Suprapubic skin (tissue), 4 donors: ENCODE measurements at places on chromosomes 4 and X. TPM values are rescaled to one million over a fixed set of nuclear protein-coding genes. Genes with fewer than 3 reads are reported as not detected.

GRCh38 chrX:1451661-1452515, 821 bp downstream of the ASMTL start:
- peak overlapping the region; percentile 81 for H3K4me3 ChIP-seq
- H3K4me1 ChIP-seq = peaks cover 26% of the 10 kb centered on the region
- peak overlapping the region; percentile 70 for H3K27ac ChIP-seq

DNA sequence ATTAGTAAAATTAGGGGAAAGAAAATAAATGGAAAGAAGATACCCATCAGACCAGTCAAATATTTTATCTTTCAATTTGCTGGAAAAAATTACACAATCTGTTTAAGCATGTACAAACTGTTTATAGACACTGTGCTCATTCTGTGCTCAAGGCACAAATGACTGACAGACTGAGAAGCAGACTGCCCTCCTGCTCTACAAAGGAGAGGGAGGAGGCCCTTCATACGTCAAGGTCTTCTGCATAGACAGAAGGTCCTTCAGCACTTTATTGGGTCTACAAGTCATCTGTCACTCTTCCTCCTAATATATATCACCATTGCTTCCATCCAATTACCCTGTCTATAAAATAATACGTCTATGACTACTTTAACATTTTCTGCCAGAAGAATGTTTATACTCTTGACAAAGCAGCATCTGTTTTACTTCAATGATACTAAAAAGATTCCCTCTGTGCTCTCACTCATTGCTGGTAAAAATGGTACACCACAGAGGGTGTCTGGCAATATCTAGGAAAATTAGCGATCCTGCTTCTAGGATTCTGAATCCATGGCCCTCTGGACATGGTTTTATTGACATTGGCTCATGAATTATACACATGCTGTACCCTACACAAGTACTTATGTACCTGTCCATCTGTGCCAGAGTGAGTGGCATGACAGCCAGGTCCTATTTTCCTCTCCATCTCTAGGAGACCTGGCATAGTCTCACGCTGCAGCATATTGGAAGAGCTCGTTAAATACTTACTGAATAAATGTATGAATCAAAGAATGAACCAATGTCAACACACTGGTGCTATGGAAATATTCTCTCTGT, 11.3 kb downstream of the SLC10A6 start:
- peaks cover 41% of the 10 kb centered on the region for H3K4me1 ChIP-seq
- no peaks in the 10 kb centered on the region for H3K36me3 ChIP-seq
- H3K27ac ChIP-seq = peak overlapping the region; percentile 66
- no peak for DNase-seq
- no peak overlapping the region for H3K4me3 ChIP-seq

- H3K27me3 ChIP-seq = no peaks in the 10 kb centered on the region
- no peaks in the 10 kb centered on the region for H3K36me3 ChIP-seq
- H3K4me1 ChIP-seq = peaks cover 8% of the 10 kb centered on the region
- H3K4me3 ChIP-seq = no peak overlapping the region
These were observed 185.0 kb downstream of the PTTG2 start for GRCh38 chr4:38145033-38145678.

Gene DSPP
- total RNA-seq = not detected

DNA sequence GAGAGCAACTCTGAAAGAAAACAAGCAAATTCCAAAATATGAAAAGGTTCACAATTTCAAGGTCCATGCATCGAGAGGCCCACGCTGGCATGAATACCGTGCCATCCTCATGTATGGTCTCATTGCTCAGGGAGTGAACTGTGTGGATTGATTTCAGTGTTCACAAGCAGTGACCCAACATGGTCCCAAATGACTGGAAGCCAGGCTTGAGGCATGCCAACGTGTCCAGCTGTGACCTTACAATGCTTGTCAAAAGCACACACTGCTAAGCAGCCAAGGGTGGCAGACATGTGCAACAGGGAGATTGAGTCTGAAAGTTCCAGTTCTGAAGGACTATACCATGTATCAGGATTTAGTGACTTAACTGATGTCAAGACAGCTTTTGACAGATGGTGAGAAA, 58.7 kb upstream of the CLDN24 start:
- no peak overlapping the region for H3K27ac ChIP-seq
- H3K4me1 ChIP-seq = no peaks in the 10 kb centered on the region
- H3K4me3 ChIP-seq = no peak overlapping the region
- DNase-seq = no peak

Gene ELF4
- total RNA-seq = 26.3 TPM

Gene BANK1
- 2.1 TPM for total RNA-seq

GRCh38 chr4:74283614-74284013, 24.7 kb upstream of the EPGN start:
- no peaks in the 10 kb centered on the region for H3K4me1 ChIP-seq
- no peaks in the 10 kb centered on the region for H3K27me3 ChIP-seq
- no peaks in the 10 kb centered on the region for H3K36me3 ChIP-seq
- no peak for DNase-seq
- peak overlapping the region; percentile 3 for H3K27ac ChIP-seq

- H3K27me3 ChIP-seq = no peaks in the 10 kb centered on the region
- no peak overlapping the region for H3K4me3 ChIP-seq
- no peak overlapping the region for H3K27ac ChIP-seq
- no peak for DNase-seq
- no peaks in the 10 kb centered on the region for H3K36me3 ChIP-seq
These were observed 71.2 kb downstream of the LNX1 start for GRCh38 chr4:53520116-53520515.

DNA sequence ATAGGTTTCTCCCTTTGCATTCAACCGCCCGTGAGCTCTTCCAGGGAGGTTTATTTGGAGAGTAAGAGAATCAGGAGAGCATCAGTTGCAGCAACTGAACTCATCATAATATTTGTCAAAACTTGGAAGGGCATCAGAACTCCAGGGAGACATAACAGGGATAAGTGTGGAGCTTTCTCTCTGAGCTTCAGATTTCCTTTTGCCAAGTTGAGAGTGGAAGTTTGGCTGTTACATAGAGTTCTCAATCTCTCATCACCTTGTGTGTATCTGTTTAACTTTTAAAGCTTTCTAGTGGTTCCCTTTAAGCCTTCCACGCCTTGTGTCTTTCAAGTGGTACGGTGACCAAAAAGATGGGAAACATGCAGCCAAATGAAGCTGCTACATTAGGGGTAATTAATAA, 18.8 kb downstream of the BMP3 start:
- H3K27me3 ChIP-seq = peaks cover 5% of the 10 kb centered on the region
- H3K4me1 ChIP-seq = no peaks in the 10 kb centered on the region
- H3K36me3 ChIP-seq = no peaks in the 10 kb centered on the region
- DNase-seq = no peak
- H3K4me3 ChIP-seq = no peak overlapping the region

GRCh38 chr4:19842471-19842870, 409.2 kb upstream of the SLIT2 start:
- no peaks in the 10 kb centered on the region for H3K36me3 ChIP-seq
- no peaks in the 10 kb centered on the region for H3K27me3 ChIP-seq
- DNase-seq = no peak

Gene NPY5R
- total RNA-seq = 1.7 TPM

Gene RAI2
- total RNA-seq = 4.5 TPM

GRCh38 chrX:35682476-35682875, 115.7 kb upstream of the MAGEB16 start:
- no peaks in the 10 kb centered on the region for H3K36me3 ChIP-seq
- H3K27ac ChIP-seq = no peak overlapping the region
- no peak overlapping the region for H3K4me3 ChIP-seq
- no peaks in the 10 kb centered on the region for H3K27me3 ChIP-seq

- no peak overlapping the region for H3K27ac ChIP-seq
- no peak overlapping the region for H3K4me3 ChIP-seq
- no peaks in the 10 kb centered on the region for H3K27me3 ChIP-seq
- no peaks in the 10 kb centered on the region for H3K36me3 ChIP-seq
- H3K4me1 ChIP-seq = no peaks in the 10 kb centered on the region
These were observed 163.2 kb downstream of the SLC7A11 start for GRCh38 chr4:138078751-138079520.

DNA sequence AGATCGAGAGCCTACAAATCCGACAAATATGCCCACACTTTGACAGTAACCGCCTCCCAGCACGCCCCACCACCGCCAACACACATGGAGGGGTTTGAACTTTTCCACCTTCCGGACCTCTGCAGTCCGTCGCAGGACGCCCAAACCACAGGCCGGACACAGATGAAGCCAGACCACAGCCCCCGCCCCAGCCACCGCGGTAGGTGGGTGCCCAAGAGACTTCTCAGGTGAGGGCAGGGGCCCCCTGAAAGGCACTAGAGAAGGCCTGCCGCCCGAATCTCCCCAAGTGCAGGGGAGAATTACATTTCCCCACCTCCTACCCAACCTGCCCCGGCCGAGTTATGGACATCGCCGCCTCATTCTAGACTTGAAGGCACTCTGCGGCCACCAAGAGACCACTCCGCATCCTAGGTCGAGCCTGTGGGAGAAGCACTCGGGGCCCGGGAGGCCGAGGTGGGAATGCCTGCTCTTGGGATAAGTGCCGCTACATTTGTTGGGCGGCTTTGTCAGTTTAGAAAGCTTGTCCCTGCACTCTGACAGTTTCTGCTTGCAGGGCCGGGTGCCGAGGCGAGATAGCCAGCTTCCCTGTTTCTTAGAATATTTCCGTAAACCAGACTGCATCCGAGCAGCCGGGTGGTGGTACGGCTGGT, 21.5 kb downstream of the HAND2 start:
- no peaks in the 10 kb centered on the region for H3K36me3 ChIP-seq
- H3K27ac ChIP-seq = no peak overlapping the region
- peaks cover 95% of the 10 kb centered on the region for H3K27me3 ChIP-seq
- peaks cover 14% of the 10 kb centered on the region for H3K4me1 ChIP-seq

GRCh38 chr4:3771164-3771809, 5.1 kb downstream of the ADRA2C start:
- H3K4me1 ChIP-seq = peaks cover 11% of the 10 kb centered on the region
- H3K4me3 ChIP-seq = no peak overlapping the region
- H3K27ac ChIP-seq = no peak overlapping the region
- peaks cover 68% of the 10 kb centered on the region for H3K27me3 ChIP-seq
- no peak for DNase-seq
